Heart right ventricle (tissue), 16 donors: ENCODE measurements at places on chromosomes 2 and 18. TPM values are rescaled to one million over a fixed set of nuclear protein-coding genes. Genes with fewer than 3 reads are reported as not detected.

Gene NRP2
- 4.7 TPM for total RNA-seq

Gene C2orf81
- total RNA-seq = 0.55 TPM

Gene DSEL
- total RNA-seq = 2.1 TPM

Gene DYNAP
- not detected for total RNA-seq

Gene PRKCE
- 19.9 TPM for total RNA-seq

Gene RESP18
- not detected for total RNA-seq

GRCh38 chr2:120442541-120442922, 96.6 kb downstream of the INHBB start:
- H3K27me3 ChIP-seq = peaks cover 34% of the 10 kb centered on the region
- H3K4me1 ChIP-seq = peaks cover 15% of the 10 kb centered on the region
- peak overlapping the region; percentile 21 for H3K4me3 ChIP-seq
- no peaks in the 10 kb centered on the region for H3K36me3 ChIP-seq
- no peak overlapping the region for H3K27ac ChIP-seq

DNA sequence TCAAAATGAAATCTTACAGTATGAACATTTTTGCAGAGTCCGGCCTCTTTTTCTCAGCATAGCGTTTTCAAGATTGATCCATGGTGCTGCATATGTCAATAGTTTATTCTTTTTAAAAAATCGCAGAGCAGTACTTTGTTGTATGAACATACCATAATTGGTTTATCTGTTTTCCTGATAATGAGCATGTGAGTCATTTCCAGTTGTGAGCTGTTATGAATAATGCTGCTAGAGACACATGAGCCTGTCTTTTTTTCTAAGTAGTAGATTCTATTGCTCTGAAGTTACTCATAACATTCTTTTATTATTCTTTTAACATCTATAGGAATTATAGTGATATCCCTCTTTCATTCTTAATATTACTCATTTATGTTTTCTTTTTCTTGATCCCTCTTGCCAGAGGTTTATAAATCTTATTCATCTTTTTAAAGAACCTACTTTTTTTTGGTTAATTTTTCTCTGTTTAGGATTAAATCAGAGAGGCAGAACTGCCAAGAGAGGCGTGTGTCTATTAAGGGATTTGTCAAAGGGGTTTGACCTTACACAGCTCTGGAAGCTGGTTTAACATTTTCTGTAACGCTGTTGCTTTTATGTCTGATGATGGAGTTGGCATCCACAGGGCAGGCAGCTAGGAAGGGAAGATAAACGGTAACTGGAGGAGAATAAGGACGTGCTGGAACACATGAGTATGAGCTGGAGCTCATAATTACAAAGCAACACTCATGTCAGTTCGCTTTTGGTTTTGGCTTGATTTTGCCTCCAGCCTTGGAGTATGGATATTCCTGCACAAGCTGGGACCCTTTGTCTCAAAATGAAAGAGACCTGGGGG, 47.4 kb downstream of the MGAT5 start:
- peak overlapping the region; percentile 72 for H3K27ac ChIP-seq
- DNase-seq = no peak
- no peaks in the 10 kb centered on the region for H3K27me3 ChIP-seq
- no peaks in the 10 kb centered on the region for H3K36me3 ChIP-seq
- H3K4me1 ChIP-seq = peaks cover 42% of the 10 kb centered on the region
- no peak overlapping the region for H3K4me3 ChIP-seq

DNA sequence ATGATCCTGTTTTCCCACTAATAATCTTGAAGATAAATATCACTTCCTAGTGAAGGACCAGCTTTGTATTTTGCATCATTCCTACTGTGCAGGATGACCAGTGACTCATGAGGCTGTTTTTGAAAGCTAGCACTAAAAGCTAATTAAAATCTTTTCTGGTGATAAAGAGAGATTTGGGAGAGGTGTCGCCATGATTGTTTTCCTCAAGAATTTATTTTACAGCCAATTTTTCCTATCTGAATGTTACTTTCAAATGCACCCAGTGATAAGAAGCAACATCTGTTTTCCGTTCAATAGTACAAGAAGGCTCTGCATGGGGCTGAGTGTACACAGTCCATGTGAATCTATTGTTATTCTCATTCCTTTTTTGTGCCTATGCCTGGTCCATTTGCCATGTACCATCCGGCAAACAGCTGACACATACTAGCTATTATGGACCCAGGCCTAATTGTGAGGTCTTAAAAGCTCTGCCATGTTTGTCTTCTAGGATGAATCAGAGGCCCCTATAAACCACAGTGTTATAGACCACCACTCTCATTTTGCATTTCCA, 28.4 kb downstream of the MEIS1 start:
- H3K27ac ChIP-seq = no peak overlapping the region
- no peak for DNase-seq
- no peaks in the 10 kb centered on the region for H3K27me3 ChIP-seq
- no peaks in the 10 kb centered on the region for H3K36me3 ChIP-seq

DNA sequence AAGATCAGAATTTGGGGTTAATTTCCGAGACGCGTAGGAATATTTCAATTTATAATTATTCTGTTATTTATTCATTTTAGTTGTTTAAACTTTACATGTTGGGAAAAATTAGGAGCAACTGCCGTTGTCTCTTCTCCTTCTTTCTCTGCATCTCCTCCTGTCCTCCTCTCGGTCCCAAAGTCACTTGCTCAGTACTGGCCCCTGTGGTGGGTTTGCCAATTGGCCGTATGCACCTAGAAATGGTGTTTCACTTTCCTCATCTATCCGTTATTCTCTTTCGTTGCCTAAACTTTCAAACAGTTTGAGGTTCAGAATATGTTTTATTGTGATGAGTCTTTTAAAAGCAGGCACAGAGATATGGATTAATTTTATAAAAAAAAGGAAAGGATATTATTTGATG, 517.9 kb downstream of the PLCL1 start:
- no peaks in the 10 kb centered on the region for H3K4me1 ChIP-seq
- no peak overlapping the region for H3K27ac ChIP-seq
- DNase-seq = no peak
- peaks cover 43% of the 10 kb centered on the region for H3K27me3 ChIP-seq
- no peak overlapping the region for H3K4me3 ChIP-seq
- no peaks in the 10 kb centered on the region for H3K36me3 ChIP-seq

DNA sequence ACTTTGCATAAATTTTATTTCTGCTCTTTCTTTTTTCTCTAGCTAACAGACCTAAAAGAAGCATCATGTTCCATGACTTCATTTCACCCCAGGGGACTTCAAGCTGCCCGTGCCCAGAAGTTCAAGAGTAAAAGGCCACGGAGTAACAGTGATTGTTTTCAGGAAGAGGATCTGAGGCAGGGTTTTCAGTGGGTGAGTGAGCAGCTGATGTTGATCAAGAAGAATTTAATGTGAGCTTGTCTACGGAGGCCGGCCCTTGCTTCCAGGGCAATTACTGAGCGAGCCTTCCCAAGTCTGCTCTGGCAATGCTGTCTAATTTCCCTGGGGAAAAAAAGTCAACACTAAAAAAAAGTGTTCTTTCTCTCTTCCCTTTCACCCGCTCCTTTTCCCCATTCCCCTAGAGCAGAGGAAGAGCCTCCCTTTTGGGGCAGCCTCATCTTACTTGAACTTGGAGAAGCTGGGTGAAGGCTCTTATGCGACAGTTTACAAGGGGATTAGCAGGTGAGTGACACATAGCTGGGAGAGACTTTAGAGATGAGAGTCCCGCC, 1.2 kb downstream of the CDK15 start:
- peaks cover 20% of the 10 kb centered on the region for H3K4me1 ChIP-seq
- DNase-seq = peak; percentile 24
- H3K36me3 ChIP-seq = no peaks in the 10 kb centered on the region
- H3K27ac ChIP-seq = peak overlapping the region; percentile 20

DNA sequence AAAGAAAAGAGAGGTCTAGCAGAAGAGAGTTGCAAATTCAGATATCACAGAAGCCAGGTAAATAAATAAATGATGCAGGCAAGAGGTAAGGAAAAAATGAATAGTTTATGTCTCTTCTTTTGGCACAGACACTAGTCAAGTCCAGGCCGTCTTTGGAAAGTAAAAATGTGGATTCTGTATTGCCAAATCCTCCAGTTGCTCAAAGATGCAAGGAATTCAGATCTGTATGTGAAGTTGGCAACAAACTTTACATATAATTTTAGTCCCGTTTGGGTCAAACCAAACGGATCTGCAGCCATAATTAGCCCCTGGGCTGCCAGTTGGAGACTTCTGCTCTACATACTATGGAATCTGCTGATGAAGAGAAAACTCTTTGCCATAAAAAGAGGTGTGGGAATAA, 200.5 kb upstream of the RND3 start:
- H3K27ac ChIP-seq = no peak overlapping the region
- no peaks in the 10 kb centered on the region for H3K27me3 ChIP-seq
- no peak for DNase-seq
- H3K36me3 ChIP-seq = no peaks in the 10 kb centered on the region
- no peak overlapping the region for H3K4me3 ChIP-seq

DNA sequence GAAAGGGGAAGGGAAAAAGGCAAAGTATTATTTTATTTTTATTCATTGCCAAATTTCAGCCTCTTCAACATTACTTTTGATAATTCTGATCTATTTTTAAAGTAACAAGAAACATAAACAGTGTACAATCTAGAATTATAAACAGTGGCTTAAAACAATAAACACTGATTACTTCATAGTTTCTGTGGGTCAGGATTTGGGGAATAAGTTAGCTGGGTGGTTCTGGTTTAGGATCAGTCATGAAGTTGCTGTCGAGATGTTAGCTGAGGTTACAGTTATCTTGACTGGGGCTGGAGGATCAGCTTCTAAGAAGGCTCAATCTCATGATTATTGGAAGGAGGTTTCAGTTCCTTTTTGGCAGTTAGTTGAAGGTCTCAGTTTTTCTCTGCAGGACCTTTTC, 109.2 kb downstream of the SCN2A start:
- H3K4me3 ChIP-seq = no peak overlapping the region
- DNase-seq = no peak
- no peaks in the 10 kb centered on the region for H3K4me1 ChIP-seq
- H3K27me3 ChIP-seq = no peaks in the 10 kb centered on the region
- H3K27ac ChIP-seq = no peak overlapping the region

- H3K27me3 ChIP-seq = peaks cover 7% of the 10 kb centered on the region
- H3K27ac ChIP-seq = no peak overlapping the region
- no peak overlapping the region for H3K4me3 ChIP-seq
- DNase-seq = no peak
- H3K36me3 ChIP-seq = no peaks in the 10 kb centered on the region
- no peaks in the 10 kb centered on the region for H3K4me1 ChIP-seq
Measured at GRCh38 chr18:37684590-37684989, 119.0 kb upstream of the CELF4 start.

GRCh38 chr2:112737542-112738232, 16.9 kb downstream of the NT5DC4 start:
- H3K27me3 ChIP-seq = no peaks in the 10 kb centered on the region
- no peak overlapping the region for H3K4me3 ChIP-seq
- no peaks in the 10 kb centered on the region for H3K4me1 ChIP-seq
- H3K27ac ChIP-seq = no peak overlapping the region
- no peak for DNase-seq

DNA sequence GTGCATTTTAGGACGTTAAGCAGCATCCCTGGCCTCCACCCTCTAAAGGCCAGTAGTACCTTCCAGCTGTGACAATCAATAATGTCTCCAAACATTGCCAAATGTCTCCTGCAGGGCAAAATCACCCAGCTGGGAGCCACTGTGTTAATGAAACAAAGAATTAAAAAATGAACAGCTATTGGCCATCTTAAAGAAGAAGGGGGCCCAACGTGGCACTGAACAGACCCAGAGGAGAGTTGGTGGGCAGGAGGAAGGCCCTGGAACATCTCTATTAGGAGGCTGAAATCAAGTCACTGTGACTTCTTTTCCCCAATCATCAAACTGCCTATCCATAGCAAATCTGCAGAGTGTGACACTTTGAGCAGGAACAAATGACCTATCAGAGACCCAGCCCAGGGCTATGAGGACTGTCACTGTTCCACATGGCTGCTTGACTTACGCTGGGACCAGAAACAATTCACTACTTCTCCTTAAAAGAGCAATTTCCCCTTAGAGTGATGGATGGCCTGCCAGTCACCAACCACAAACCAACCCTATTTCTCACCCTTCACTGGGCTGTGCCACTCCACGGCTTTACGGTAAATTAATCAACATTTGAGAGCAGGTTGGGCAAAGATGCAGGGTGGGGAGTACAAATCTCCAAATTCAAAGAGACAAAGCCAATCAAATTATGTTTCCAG, 35.2 kb upstream of the TEX51 start:
- no peaks in the 10 kb centered on the region for H3K27me3 ChIP-seq
- no peaks in the 10 kb centered on the region for H3K4me1 ChIP-seq
- no peak overlapping the region for H3K4me3 ChIP-seq
- H3K36me3 ChIP-seq = no peaks in the 10 kb centered on the region
- H3K27ac ChIP-seq = no peak overlapping the region

GRCh38 chr2:37982147-37982582, 57.1 kb downstream of the RMDN2 start:
- H3K27ac ChIP-seq = no peak overlapping the region
- H3K4me1 ChIP-seq = no peaks in the 10 kb centered on the region
- peak; percentile 80 for DNase-seq

DNA sequence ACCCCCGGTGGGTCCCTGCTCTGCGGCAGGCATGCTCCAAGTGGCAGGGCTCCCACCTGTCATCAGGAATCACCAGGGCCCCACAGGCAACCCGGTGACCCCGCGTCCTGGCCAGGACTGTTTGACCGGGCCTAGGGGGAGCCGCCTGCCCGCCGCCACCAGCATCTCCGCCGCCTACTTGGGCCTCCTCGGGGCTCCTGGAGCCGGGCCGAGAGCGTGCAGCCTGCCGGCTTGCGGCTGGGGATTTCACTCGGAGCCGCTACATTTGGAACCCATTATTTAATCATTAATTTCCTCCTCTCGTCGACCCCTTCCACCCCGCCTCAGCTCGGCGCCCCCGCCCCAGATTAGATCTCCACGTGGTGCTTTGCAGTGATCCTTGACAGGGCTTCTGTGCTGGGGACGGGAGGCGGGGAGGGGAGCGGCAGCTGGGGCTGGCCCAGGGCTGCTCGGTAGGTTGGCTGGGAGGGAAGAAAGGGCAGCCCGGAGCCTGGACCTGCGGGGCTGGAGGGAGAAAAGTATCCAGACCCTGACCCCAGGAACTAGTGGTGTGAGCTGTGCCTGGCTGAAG, 295.4 kb downstream of the CYP26B1 start:
- no peaks in the 10 kb centered on the region for H3K36me3 ChIP-seq
- H3K27me3 ChIP-seq = no peaks in the 10 kb centered on the region
- no peak overlapping the region for H3K4me3 ChIP-seq
- peak; percentile 40 for DNase-seq
- H3K27ac ChIP-seq = no peak overlapping the region

GRCh38 chr18:46167971-46168370, 63.8 kb downstream of the HAUS1 start:
- H3K27ac ChIP-seq = no peak overlapping the region
- H3K27me3 ChIP-seq = no peaks in the 10 kb centered on the region
- H3K4me1 ChIP-seq = no peaks in the 10 kb centered on the region
- DNase-seq = no peak
